SW 1271 (cell line): ENCODE measurements at places on chromosomes 16 and 17.

DNA sequence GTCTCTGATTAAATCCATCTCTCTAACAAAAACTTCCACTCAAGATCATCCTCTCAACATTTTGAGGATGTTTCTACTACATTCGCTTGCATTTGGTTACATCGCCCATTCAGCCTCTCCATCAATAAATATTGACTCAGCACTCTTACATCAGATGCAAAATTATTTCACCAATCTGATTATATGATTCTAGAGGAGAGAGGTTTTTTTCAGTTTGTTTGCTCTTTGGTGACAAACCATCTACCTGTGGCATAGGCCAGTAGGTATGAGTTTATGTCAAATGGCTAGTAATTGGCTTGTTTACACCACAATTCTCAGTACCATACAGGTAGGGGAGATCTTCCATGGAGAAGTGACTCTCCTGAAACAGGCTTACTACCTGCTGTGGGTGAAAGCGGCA is 52.3 kb downstream of the TOX3 start:
- no peak for DNase-seq

DNA sequence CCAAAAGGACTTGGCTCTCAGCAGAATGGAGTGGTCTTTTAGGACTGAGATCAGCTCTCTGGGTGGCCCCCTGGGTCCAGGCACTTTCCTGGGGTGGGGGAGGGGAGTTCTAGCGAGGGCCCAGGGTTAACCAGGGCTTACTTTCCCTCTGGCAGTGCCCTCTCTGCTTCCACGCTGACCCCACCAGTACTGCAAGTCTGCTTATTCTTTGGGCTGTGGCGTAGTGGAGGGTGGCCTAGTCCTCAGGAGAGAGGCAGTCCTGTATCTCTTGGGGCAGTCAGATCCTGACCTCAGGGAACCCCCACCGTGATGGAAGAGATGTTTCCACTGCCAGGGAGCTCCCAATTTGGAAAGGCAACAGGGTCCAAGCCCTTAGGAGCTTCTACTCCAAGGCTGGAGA is 79.4 kb downstream of the CCDC182 start:
- no peak for DNase-seq

GRCh38 chr16:10169904-10170410 is 12.3 kb downstream of the GRIN2A start:
- no peak for DNase-seq

DNA sequence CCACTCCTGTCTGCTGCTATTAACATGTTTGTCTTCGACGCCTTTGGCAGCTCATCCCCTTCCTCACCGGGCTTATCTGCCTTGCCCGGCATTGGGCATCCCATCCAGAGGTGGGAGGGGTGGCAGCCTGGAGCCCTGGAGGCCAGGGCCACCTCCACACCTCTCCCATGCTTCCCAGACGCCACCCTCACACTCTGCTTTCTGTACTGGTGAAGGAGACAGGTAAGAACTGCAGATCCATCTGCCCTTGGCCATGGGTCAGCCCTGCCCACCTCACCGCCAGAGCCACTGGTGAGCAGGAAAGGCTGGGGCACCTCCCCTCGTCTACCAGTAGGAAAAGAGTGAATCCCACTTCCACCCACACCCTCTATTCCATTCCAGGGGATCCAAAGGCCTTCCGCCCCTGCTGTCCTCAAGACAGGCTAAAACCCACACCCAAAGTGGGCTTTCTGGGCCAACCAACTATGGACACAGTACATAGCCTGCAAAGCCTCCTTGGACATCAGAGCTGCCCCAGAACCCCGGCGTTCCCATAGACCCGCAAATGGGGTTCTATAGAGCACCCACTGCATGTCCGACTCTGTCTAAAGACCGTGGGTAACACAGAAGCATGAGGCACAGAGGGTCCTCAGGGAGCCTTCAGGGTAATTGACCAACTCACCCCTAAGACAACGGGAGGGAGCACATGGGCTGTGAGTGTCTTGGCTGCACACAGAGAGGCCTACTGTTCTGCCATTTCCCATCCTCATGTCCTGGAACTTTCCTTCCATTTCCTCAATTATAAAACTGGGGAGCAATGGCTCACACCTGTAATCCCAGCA is 23.4 kb upstream of the RBFOX3 start:
- no peak for DNase-seq

- DNase-seq, result peak; percentile 21
Observed at GRCh38 chr17:21452377-21453143, 76.4 kb downstream of the KCNJ12 start.

DNA sequence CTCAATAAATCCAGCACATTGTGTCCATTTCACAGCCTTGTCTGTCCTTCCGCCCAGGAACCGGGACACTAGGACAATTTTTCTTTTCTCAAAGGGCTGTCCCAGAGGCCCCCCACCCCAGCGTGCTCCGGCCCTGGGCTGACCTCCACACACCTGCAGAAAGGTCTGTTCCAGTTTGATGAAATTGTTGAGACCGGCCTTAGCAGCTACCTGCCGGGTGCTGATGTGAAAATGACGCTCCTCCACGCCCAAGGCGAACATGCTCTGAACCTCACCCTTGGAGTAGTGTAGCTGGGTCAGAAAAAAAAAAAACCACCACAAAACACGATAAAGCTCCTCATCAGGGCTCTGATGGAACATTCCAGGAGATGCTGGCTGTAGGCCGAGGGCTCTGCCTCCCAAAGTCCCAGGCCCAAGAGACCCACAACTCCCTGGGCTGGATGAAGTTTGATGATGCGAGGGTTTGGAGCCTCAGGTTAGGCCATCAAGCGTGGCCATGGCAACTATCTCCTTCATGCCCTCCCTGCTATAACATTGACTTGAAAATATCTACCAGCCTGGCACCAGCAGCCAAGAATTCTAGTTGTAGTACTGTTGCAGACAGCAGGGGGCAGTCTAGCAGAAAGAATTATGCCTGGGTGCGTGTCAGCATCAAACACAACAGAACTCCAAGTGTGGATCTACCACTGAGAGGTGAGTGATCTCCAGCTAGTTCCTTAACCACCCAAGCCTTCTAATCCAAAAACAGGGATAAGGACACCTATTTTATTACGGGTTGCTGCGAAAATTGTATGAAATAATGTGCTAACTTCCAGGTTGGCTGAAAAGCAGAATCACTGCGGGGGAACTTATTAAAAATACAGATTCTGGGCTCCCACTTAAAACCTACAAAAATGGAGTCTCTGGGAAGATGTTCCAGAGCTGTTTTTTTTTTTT is 62.1 kb downstream of the RMI2 start:
- peak; percentile 56 for DNase-seq

- no peak for DNase-seq
Observed at GRCh38 chr17:28285965-28286364, 33.0 kb upstream of the TMEM97 start.

DNA sequence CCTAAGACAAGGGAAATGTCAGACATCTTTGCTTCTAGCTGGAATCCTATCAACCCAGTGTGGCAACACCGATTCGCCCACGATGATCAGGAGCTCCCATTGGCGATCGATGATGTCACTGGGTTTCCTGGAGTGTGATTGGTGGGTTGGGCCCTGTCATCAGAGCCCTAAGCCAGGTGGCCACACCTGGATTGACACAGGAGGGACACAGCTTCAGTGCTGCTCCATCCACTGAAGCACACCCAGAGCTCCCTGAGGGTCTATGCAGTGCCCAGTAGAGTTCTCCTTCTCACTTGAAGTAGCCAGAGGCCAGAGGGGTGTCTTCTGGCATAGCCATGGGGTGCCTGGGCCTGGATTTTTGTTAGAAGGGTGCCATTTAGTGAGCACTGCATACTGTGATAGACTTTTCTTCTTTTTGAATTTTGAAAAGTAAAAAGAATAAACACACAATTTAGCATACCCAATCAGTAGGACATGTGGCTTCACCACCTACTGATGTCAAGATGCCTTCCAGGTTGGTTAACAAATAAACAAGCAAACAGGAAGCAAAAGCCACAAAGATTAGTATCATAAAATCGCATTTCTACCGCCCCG is 77.6 kb downstream of the CMIP start:
- DNase-seq, result peak; percentile 15

- DNase-seq, result no peak
Observed at GRCh38 chr17:47713980-47714700, 18.9 kb upstream of the TBX21 start.

DNA sequence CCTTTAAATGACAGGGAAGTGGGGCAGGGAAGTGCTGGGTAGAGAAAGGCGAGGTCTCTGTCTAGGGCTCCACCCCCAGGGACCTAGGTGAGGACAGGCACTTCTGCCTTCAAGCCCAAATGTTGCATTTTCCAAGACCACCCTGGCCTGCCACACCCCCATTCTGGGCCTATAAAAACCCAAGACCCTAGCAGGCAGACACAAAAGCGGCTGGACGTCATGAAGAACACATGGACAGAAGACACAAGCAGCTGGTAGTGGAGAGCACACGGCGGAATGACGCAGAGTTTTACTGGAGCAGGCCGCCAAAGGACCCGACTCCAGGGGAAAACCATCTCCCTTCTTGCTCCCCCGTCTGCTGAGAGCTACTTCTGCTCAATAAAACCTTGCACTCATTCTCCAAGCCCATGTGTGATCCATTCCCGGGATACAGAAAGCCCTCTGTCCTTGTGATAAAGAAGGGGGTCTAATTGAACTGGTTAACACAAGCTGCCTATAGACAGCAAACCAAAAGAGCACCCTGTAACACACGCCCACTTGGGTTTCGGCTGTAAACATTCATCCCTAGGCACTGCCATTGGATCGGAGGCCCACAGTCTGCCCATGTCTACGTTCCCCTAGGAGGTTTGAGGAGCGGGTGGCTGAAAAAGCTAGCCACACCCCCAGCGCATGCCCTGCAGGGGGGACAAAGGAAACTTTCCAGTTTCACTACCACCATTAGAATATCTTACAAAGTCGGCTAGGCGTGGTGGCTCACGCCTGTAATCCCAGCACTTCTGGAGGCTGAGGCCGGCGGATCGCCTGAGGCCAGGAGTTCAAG is 622.2 kb upstream of the SALL1 start:
- no peak for DNase-seq

- DNase-seq, result no peak
Observed at GRCh38 chr17:56599566-56599965, 6.1 kb downstream of the NOG start.

DNA sequence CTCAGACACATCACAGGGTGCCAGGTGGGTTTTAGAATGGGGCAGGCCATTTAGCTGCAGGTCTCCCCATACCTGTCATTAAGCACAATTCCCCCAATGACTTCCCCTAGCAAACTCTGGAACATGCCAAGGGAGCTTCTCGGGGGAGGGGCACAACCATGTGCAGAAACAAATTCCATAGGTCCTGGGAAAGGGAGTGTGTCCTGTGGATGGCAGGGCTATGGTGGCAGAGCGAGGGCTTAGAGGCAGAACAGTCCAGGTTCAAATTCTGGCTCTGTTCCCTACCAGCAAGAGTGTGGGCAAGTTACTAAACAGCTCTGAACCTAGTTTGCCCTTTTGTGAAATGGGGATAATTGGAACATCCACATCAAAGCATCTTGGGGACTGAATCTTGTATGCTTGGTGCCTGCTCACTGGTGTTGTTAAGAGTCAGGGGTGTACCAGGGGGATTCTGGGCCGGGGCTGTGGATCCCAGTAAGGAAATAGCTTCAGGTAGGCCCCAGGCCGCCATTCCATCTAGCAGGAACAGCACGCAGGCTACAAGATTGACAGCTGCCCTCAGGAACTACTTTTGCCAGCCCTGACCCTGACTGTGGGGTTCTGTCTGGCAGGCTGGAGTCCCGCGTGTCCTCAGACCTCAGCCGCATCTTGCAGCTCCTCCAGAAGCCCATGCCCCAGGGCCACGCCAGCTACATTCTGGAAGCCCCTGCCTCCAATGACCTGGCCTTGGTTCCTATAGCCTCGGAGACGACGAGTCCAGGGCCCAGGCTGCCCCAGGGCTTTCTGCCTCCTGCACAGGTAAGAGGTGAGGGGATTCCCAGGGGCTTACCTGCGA is 5.6 kb upstream of the DCAF7 start:
- DNase-seq, result no peak

GRCh38 chr16:10405386-10405939 is 19.6 kb downstream of the ATF7IP2 start:
- peak; percentile 75 for DNase-seq

DNA sequence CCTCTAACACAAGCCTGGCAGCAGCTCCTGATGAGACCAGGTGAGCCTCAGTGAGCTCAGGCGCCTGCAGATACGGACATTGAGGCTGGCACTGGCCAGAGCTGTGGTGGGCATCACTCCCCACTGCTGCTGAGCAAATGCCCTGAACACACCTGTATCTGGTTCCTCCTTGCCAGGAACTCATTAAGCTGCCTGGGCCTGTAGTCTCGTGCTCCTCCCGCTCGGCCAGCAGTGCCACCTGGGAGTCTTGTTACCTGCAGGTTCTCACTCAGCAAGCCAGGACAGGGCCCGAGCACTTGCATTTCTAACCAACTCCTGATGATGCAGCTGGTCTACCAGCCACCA is 13.3 kb downstream of the EIF4A3 start:
- no peak for DNase-seq

DNA sequence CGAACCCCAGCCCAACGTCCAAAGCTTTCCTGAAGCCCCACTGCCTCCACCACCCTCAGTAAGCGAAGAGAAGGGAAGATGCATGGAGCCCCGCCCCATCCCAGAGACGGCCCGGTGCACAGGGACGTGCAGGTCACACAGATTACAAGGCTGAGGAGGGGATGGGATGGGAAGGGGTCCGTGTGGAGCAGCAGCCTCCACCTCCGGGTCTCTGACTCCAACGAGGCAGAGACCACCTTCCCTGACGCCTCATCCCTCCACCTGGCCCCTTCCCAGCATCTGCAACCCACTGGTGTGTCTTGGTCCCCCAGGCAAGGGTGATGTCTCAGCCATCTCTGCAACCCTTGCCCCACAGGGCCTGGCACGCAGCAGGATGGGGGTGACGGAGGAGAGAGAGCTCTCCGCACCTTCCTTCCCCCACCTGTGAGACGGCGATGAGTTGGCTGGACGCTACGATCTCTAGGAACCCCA is 58.5 kb downstream of the TBC1D16 start:
- no peak for DNase-seq

DNA sequence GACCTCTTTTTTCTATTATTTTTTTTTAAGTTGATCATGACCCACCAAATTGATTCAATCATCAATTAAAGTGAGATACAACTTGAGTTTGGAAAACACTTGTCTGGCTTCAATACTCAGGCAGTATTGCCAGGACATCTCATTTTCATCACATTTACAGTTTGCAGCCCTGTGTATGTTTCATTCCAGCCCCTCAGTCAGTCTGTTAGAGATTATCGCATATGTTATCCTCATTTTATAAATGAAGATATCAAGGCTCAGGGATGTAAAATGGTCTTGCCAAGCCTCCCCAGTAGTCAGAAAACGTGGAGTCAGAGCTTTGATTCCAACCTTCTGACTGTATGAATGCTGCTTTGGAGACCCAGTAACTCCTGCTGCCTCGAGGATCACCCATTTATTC is 87.3 kb upstream of the CACNG3 start:
- no peak for DNase-seq

GRCh38 chr17:27552276-27552732 is 78.7 kb upstream of the LGALS9 start:
- no peak for DNase-seq

- DNase-seq, result no peak
Observed at GRCh38 chr16:75130150-75130771, 13.7 kb upstream of the LDHD start.
